A673 (cell line): ENCODE measurements at places on chromosomes 16 and 17. TPM values are rescaled to one million over a fixed set of nuclear protein-coding genes. Genes with fewer than 3 reads are reported as not detected.

CCL7 gene
- not detected in 2 replicates for total RNA-seq

UTS2R gene
- total RNA-seq: 0.52 and 0.58 TPM in 2 replicates

FAM171A2 gene
- total RNA-seq: 12.8 and 14.9 TPM in 2 replicates

DNAI2 gene
- total RNA-seq: not detected in 2 replicates

TBC1D3C gene
- not detected in 2 replicates for total RNA-seq

DNA sequence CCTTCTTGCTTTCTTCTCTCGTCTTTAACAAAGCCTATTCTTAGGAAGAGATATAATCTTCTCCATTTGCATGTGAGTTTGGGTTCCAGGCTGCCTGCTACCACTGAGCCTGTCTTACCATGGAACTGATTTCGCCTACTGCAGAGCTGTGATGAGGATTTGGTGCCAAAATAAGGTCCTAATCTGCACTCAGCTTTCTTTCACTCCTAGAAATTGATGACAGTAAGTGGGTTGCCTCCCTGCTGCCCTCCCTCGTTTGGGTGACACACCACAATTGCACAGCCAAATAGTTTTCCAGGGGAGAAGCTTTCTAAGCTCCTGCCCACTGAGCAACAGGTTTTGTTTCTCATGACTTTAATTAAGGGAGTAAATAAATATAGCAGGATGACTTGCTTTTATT is 25.1 kb upstream of the ASIC2 start:
- no peak for DNase-seq

GRCh38 chr17:76810956-76811355 is 57.2 kb upstream of the MGAT5B start:
- no peak for DNase-seq

DNA sequence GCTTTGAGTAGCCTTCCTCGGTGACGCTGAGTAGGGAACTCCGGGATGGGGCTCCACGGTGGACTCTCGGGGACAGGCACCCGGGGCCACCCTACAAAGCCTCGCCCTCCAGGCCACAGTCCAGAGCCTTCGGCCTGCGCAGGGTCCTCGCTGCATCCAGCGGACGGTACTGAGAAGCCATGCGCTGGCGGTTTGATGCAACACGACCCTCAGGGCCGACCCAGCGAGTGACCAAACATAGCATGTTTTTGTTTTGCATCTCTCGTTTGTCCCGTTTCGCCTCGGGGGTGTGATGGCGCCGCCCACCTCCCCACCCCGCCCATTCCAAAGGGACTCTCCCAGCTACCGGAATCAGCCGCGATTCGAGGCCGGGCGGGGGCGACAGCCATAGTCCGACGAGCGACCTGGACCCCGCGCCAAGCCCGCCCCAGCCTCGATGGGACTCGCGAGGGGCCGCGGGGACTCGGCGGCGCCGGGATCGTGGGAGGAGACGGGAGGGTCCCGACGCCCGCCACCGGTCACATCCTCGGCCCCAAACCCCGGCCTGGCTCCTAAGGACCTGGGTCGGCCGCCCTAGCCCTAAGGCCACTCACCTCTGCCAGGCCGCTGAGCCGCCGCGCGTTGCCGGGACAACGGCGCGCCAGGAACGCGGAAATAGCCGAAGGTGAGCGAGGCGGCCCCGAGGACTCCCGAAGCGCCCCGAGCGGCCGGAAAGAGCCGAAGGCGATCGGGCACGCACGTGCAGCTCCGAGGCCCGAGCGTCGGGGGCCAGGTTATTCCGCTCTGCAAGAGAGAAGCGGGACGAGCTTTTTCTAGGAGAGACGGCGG is 1.6 kb downstream of the IFT140 start:
- peak; percentile 95 for DNase-seq
